CD4-positive, alpha-beta memory T cell (primary cell): ENCODE measurements at places on chromosomes 16 and 17. TPM values are rescaled to one million over a fixed set of nuclear protein-coding genes. Genes with fewer than 3 reads are reported as not detected.

- no peak for DNase-seq
These were observed 11.0 kb upstream of the BEAN1 start for GRCh38 chr16:66416136-66416535.

DNA sequence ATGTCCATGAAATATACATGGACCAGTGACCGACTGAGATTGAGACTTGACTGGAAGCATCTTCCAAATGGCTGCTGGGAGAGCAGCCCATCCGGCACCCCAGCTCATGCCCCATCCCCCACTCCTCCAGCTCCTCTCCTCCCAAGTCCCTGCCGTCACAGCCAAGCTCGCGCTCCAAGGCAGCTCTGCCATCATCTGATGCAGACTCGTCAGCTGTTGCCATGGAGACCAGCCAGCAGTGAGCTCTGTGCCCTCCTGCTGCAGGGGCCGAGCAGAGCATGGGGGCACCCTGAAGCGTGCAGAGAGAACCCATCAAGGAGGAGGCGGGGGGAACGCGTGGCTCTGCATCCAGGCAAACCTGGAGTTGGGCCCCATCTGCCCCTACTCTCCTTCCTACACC, 74.5 kb upstream of the TNRC6C start:
- DNase-seq = no peak

DNA sequence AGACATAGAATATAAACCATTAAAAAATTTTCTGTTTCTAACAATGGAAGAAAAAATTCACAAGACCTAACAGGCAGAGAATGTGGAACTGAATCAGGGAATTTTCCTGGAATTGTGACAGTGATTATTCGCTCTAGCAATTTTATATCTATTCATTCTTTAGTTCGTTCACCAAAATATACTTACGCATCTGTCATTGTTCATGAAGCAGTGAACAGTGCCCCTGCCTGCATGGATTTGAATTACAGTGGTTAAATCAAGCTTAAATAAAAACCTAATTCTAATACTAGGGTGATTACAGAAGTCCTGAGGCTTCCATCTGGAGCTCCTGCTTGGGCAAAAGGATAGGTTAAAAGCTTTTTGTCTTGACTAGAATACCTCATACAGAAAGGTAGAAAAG, 48.6 kb downstream of the ABCA8 start:
- no peak for DNase-seq

GRCh38 chr17:7710301-7710700, 5.3 kb downstream of the EFNB3 start:
- DNase-seq = no peak

DNA sequence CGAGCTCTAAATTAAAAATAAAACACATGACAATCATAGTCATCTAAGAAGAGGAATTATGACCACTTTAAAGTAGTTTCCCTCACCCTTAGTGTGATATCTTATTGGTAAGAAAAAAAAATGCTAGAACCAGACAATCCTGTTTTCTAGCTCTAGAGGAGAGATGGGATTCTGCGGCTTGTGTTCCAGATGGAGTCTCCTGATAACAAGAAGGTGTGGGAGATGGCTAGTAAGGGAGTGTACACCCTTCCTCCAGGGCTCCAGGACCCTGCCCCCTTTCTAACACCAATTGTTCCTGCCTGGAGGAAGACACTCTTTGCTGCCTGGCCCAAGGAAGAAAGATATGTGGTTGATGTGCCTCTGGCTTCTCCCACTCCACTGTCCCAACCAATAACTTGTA, 68.8 kb upstream of the FBXO47 start:
- no peak for DNase-seq

GRCh38 chr17:12634789-12635414, 30.8 kb upstream of the MYOCD start:
- DNase-seq = no peak

DNA sequence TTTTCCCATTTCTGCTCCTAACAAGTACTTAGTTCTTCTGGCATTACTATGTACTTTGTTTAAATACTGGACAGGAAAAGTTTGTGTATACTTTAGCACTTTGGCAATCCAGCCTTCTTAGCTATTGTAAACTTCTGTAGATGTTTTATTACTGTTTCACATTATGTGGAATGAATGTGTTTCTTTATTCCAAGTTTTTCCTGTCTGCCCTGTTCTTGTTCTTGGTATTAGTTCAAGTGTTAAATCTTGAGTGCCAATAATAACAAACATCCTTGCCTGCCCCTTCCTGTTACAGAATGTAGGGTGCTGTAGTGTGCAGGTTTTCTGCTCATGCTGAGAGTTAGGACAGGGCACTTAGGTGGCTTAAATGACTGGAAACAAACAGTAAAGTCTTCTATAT, 7.3 kb upstream of the CAPNS2 start:
- DNase-seq = no peak

- no peak for DNase-seq
These were observed 15.2 kb upstream of the C17orf78 start for GRCh38 chr17:37360632-37361031.

GRCh38 chr16:80346111-80346632, 194.6 kb upstream of the DYNLRB2 start:
- DNase-seq = no peak

DNA sequence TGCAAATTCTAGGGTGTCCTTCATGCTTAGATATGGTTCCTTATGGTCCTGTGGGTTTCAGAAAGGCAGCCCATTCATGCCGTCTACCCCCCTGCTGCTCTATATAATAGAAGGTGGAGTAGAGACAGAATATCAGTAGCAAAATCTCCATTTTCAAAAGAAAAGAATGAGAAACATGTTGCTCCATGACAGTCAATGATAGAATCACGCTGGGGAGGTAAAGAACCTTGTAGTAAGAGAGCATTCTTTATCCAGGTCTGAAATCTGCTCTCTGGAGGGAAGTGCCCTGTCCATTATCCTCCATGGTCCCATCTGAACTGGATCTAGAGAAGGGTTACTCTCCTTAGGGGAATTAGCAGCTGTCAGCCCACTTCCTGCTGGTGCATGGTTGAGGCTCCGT, 272.8 kb downstream of the WWOX start:
- no peak for DNase-seq

DNA sequence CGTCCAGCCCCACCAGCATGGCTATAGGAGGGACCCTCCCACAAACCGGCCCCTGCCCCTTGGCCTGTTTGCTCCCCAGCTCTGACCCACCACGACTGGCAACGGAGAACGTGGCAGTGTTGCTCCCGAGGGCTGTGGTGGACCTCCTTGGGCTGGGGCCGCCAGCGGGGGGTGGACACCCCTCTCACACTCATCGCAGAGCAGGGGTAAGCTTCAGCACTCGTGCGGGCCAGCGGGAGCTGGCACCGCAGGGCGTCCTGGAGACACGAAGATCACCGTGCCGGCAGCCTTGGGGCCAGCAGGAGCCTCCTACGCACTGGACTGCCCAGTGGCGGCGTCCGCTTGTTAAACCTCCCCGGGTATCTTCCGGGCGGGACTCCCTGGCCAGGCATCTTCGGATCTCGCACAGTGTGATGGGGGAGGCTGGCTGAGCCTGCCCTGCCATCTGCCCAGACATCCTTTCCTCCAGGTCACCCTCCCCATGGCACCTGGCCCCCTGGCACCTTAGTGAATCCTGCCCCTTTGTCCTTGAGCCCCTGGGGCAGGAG, 53.5 kb downstream of the ABR start:
- no peak for DNase-seq

DNA sequence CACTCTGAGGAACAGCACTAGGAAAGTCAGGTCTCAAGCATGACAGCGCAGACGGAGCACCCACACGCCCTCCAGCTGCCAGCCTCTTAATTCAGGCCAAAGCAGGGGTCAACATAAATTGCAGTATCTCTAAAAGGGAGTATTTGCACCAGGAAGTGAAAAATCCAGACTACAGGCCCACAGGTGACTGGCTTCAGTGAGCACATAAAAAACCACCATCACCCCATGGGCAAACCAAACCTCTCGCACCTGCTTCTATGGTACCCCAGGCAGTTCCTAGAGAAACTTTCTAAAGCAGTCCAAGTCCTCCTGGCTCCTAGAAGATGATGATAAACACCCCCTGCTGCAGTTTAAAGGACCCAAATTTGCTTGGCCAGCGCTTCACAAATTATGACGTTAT, 129.8 kb downstream of the ZNF423 start:
- no peak for DNase-seq

DNA sequence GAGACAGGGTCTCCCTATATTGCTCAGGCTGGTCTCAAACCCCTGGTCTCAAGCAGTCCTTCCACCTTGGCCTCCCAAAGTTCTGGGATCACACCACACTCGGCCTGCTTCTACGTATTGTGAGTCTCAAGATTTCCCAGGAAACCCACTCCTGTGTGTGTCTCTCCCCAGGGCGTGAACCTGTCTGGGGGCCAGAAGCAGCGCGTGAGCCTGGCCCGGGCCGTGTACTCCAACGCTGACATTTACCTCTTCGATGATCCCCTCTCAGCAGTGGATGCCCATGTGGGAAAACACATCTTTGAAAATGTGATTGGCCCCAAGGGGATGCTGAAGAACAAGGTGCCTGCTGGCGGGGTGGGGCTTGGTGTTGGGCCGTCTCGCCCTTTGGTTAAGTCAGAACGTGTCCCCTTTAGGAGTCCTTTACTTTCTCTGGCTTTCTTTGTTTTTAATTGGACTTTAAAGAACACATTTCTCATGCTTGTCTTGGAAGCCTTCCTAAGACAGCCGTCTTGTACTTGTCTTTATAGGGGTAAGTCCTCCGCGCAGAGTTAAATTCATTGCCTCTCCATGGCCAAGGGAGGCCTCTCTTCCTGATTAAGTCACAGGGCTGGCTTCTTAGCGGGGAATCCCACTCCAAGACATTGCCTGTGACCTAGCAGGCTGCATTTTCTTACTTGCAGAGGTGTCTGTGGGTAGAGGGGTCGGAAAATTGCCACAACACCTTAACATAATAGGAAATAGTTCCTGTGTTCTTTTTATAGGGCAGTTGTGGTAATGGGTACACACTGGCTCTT, 136.4 kb downstream of the ABCC6 start:
- no peak for DNase-seq

- DNase-seq = peak; percentile 65
These were observed at the start of gene VAT1 for GRCh38 chr17:43021741-43022512. Gene VAT1 (minus strand): TSS chr17:43022385. CDS start chr17:43022322, 63 bp downstream.

GRCh38 chr16:2486645-2487516, 12.0 kb downstream of the TBC1D24 start:
- DNase-seq = peak; percentile 76

- no peak for DNase-seq
These were observed 14.9 kb downstream of the CDIP1 start for GRCh38 chr16:4523686-4524085.

DNA sequence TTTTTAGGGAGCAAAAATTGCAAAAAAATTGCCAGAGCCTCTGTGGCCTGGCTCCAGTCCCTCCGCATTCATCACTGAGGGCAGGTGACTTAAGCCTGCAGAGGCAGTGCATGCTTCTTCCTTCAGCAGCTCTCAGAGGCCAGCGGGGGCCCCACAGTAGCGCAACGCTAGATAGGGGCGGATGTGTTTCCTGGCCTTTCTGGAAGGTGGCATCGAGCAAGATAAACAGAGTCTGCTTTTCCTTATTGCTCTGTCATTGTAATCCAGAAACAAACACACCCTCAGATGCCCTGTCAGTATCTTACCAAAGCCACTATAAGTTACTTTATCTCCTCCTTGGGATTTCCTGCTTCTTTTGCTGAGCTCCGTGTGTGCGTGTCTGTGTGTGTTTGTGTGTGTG, 75.5 kb upstream of the IRX6 start:
- no peak for DNase-seq

DNA sequence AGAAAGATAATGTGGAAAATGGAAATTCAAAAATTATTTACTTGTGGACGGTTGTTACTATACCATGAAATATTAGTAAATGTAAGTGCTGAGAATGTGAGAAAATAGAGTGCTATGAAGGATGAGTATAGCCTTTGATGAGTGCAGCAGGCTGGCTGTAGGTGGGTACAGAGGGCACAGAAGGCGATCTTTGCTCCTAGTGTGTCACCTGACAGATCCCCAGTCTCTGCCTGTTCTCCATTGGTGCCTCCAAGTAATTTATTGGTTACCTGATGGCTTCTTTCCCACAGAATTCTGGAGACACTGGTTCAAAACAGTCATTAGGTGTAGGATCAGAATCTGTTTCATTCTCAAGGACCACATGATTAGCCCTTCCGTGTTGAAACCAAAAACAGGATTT, 28.9 kb downstream of the ABCA9 start:
- no peak for DNase-seq

Gene PALB2
- total RNA-seq = 15.0 TPM

Gene SULT1A4
- total RNA-seq = 3.8 TPM

Gene GNG13
- not detected for total RNA-seq

Gene ACACA
- total RNA-seq = 15.2 TPM

Gene PLK1
- total RNA-seq = 3.0 TPM

Gene CRYBA1
- total RNA-seq = not detected

Gene ZFHX3
- total RNA-seq = 0.99 TPM

Gene TMEM235
- not detected for total RNA-seq

Gene RBFOX1
- not detected for total RNA-seq

Gene CYGB
- not detected for total RNA-seq

Gene CCDC78
- total RNA-seq = 5.1 TPM

Gene ZNF750
- total RNA-seq = not detected

Gene C17orf107
- total RNA-seq = 4.3 TPM
